ENCODE measurements at places on chromosomes 5 and 9.
A peak's percentile ranks its signal among the peaks of the same experiment; 100 is the strongest.

- no peak for DNase-seq
Observed at GRCh38 chr9:108639696-108640095, 216.1 kb downstream of the ACTL7B start.

DNA sequence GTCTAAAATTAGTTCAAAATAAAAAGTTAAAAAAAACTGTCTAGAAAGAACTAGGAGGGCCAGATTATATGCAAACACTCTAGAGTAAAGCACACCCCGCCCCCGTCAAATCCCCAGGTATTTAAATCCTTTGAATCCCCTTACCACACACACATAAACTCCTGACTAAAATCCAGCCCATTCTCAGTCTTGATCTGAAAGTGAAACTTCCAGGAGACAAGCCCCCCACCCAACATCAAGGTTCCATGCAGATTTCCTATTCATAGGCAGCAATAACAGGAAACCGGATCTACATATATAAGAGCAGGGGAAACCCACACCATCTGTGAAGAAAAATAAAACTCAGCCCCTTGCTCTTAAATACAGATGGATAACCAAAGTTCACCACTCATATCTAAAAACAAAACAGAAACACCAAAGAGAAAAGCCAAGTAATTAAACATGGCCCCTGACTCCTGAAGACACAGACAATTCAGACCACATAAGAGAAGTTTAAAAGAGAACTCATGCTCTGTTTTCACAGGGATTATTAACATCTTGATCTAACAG is 42.3 kb downstream of the MARCHF3 start:
- no peak for DNase-seq

DNA sequence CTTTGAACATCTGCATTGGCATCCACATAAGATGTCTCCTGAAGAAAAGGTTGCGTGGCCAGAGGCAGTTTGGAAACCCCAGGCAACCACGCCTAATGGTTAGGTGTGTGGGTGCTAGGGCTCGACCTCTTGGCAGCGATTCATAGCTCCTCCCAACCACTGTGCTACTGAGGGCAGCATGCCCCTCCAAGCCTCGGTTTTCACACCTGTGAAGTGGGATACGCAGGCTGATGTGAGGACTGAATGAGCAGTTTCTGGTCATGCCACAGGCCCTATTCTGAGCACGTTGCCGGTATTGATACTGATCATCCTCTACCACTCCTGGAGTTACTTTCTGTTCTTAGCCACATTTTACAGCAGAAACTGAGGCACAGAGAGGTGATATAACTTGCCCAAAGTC is 19.1 kb downstream of the NDST1 start:
- no peak for DNase-seq

DNA sequence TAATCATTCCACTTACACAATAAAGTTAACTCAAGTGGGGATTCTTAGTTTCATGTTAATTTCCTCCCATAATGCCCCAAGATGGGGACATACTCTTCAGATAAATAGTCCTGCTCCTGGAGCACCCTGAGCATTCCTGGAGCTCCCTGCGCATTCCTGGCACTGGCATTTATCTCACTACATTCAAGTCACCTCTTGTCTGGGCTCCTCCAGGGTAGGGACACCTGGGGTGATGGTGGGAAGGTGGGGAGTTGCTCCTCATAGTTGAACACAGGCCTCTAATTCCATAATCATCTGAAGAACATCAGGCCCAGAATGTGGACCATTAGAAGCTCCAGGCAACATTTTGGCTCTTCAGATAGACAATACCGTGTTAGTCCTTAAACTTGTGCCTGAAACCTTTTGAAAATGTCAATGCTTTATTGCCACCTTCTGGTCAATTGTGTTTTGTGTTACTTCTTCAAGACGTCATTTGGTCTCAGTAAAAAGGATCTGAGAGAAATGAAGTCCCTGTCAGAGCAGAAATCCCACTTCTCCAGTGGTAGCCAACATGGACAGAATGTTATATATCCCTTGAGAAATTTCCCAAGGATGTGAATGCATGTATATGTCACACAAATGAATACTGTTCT is 14.2 kb upstream of the AGGF1 start:
- DNase-seq = peak; percentile 49

DNA sequence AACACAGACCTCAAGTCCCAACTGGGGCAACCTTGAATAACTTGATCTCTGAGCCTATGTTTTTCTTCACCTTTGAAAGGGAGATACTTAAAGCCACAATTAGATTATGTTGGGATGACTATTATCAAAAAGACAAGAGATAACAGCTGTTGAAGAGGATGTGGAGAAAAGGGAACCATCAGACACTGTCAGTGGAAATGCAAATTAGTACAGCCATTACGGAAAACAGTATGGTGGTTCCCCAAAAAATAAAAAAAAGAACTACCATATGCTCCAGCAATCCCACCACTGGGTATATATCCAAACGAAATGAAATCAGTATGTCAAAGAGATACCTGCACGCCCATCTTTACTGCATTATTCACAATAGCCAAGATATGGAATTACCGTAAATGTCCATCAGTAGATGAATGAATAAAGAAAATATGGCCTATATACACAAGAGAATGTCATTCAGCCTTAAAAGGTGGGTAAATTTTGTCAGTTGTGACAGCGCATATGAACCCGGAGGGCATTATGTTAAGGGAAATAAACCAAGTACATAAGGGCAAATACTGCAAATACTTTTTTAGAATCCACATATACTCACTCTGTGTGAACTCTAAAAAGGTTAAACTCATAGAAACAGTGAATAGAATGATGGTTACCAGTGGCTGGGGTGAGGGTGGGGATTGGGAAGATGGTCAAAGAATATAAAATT is 12.7 kb downstream of the FAT2 start:
- no peak for DNase-seq

DNA sequence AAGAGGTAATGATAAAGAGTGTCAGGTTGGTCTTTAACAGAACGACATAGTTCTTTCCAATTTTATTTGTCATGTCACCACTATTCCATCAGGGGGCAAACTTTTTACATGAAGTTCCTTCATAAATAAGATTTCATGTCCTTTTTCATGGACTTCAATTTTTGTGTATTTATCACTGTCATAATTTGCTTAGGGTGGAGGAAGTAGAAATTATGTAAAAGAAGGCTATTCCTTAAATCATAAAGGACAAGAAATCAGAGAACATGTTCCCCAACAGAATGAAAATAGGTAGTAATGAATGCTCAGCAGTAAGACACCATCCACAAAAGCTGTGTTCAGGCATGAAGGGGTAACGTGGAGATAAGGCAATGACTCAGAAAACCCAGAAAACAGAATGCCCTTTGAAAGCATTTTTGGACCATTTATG is 72.7 kb downstream of the ZFAND5 start:
- peak; percentile 42 for DNase-seq

All from fibroblast of skin of abdomen (primary cell).